ENCODE measurements at places on chromosomes 7 and 10. TPM values are rescaled to one million over a fixed set of nuclear protein-coding genes. Genes with fewer than 3 reads are reported as not detected.

Gene XRCC2
- 7.7 TPM for total RNA-seq

Gene COL26A1
- not detected for total RNA-seq

Gene NRG3
- not detected for total RNA-seq

Gene SERPINE1
- not detected for total RNA-seq

Gene LLCFC1
- total RNA-seq, result not detected

Measured in Karpas-422 (cell line).